ENCODE measurements at places on chromosomes 2 and 18.
A peak's percentile ranks its signal among the peaks of the same experiment; 100 is the strongest.

DNA sequence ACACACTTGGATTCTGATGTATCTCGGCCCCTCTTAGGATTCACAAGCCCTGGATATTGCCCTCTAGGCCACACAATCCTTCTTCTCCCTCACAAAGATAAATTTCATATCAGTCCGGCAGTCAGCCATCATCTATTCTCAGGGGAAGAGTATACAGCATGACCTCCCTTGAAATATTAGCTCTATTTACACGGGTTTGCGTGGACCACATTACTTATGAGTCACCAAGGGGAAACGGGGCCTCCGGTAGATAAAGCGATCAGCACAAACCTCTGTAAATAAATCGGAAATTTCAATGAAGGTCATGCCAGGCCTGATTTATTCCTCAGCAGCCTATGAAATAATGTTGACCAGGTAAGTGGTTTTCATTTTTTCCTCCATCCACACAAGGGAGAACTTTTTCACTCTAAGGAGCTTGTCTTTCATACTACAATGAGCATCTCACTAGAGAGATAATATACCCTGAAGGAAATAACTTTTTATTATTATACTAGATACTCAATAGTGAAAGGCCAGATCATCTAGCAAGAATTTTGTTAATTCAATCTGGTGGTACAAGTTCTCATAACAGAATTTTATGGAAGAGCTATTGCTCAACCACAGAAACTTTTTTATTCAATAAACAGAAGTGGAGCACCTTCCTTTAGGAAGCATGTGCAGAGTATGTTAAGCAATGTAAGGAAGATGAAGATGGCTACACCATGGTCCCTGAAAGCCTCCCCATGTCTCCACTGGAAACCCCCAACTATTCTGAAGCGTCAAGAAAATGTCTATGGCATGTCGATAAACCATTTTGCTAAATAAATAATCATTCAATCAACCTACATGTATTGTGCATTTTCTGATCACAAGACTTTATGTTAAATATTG, 125.2 kb upstream of the PIK3C3 start:
- DNase-seq: peak; percentile 71

- DNase-seq: no peak
Measured at GRCh38 chr2:136029149-136029548, 43.7 kb upstream of the DARS1 start.

DNA sequence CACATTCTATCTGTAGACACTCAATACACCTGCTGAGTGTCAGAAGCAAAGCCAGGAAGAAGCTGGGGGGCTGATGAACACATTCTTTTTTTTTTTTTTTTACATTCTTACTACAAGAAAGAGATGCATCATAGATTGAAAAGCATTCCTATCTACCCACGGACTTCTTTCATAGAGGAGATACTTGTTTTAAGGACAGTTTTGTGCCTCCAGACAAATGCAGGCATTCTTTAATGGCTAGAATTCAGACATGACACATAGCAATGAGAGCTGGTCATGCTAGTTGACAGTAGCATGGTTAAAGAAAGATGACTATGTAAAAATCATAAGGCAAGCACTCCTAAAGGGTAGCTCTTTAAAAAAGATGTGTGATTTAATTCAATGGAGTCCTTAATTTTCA, 110.2 kb downstream of the EPHA4 start:
- peak; percentile 18 for DNase-seq

GRCh38 chr2:10960606-10961489, 49.1 kb downstream of the KCNF1 start:
- no peak for DNase-seq

DNA sequence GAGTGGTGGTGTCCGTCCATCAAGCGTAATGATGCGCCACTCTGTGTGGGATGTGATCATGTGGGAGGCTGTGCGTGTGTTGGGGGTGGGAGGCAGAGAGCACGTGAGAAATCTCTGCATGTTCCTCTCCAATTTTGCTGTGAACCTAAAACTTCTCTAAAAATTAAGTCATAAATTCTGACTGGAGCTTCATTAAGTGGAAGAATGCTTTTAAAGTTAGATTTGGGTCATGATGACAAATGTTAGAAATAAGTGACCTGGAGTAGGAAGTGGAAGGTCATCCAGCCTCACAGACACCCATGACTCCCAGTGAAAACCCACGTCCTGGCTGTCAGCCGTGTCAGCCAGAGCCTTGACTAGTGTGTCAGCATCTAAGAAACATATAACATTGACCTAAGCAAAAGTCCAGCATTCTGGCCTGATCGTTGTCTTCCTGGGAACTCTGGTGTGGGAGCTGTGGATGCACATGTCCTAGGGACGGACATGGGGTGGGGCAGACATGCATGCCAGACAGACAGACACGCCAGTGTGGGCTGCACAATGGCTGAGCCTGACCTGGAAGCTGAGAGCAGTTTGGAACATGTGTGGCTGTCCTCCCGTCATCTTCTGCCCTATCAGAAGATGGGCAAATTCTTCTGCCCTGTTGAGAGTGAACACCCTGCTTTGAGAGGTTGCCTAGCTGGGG, 245.6 kb downstream of the FAM210A start:
- no peak for DNase-seq

DNA sequence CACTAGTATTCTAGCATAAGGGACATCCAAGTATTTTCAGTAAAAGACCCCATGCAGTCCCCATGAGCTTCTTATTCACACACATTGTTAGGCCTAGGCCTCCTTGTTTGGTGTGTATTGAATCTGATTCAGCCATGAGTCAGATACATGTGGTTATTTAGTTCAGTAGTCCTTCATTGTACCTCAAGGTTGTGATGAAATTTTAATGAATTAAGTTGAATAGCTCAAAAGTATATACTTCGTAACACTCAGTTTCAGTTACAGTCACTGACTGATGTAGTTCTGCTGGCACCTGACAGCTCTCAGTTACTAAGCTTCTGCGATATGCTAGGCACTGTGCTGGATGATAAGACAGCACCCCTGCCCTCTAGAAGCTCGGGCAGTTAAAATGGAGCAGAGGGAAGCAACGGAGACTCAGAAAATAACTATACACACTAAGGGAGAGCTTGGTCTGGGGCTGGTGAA, 86.4 kb downstream of the XRCC5 start:
- peak; percentile 67 for DNase-seq

GRCh38 chr18:76771192-76771799, 51.1 kb upstream of the ZNF236 start:
- DNase-seq: no peak

- no peak for DNase-seq
Measured at GRCh38 chr2:179260224-179260623, 4.4 kb downstream of the SESTD1 start.

- DNase-seq: no peak
Measured at GRCh38 chr2:100236166-100236565, 86.1 kb downstream of the LONRF2 start.
